ENCODE measurements at places on chromosomes 5 and 9.

DNA sequence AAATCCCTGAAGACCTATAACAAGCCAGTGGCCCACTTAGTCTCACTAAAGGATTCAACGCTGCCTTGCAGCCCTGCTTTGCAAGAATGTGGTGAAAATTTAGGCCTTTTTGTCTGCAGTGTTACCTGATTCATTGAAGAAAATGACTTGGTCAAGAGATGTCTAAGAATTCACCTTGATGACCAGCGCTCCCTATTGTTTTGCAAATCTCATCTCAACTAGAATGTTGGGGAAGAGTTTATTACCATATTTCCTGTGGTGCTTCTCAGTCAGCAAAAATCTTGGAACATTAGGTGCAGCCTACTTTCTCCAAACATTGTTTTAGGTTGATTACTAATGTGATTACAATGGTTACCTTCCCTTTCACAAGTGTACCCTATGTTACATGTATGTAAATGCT is 53.5 kb downstream of the PLK2 start:
- ATAC-seq: no peak

- peak; percentile 52 for ATAC-seq
These were observed 105.2 kb downstream of the CDH10 start for GRCh38 chr5:24539613-24540012.

DNA sequence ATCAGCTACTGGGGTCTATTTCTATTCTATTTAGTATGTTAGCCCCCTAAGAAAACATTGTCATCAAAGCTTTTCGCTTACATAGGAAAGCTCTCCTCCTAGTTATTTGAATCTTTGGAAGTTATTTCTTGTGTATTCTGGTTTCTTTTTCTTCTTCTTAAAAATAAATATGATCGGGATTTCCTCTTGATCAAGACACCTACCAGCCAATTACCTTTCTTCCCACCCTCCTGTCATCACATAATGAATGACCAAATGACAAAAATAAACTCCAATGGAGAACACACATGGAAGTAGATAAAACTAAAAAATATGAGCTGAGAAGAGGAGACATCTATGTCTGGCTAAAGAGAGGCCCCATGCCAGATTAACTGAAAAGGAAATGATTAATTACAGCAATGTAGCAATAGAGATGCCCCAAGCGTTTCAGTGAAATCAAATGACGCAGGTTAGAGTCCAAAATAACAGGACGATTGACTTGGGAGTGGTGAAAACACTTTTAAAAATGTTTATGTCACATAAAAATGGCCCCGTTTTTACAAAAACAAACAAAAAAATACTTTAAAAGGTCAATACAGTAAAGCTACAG is 59.5 kb upstream of the PCSK1 start:
- no peak for ATAC-seq

DNA sequence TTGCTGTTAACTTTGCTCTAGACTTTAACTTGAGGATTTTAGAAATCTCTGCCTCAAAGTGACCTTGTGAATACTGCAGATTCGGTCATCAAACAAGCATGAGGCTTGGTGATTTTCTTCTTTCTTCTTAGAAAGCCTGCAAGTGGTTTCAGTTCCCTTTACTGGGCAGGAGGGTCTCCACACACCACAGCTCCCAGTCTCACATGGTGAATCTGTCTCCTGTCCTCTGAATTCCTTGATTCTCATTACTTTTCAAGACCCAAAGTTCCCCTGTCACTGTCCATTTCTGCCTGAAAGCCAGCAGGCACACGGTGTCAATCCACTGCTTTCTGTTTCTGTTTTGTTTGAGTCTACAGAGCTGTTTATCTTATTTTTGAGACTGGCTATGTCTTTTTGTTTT is 14.1 kb downstream of the HSPB3 start:
- ATAC-seq: no peak

DNA sequence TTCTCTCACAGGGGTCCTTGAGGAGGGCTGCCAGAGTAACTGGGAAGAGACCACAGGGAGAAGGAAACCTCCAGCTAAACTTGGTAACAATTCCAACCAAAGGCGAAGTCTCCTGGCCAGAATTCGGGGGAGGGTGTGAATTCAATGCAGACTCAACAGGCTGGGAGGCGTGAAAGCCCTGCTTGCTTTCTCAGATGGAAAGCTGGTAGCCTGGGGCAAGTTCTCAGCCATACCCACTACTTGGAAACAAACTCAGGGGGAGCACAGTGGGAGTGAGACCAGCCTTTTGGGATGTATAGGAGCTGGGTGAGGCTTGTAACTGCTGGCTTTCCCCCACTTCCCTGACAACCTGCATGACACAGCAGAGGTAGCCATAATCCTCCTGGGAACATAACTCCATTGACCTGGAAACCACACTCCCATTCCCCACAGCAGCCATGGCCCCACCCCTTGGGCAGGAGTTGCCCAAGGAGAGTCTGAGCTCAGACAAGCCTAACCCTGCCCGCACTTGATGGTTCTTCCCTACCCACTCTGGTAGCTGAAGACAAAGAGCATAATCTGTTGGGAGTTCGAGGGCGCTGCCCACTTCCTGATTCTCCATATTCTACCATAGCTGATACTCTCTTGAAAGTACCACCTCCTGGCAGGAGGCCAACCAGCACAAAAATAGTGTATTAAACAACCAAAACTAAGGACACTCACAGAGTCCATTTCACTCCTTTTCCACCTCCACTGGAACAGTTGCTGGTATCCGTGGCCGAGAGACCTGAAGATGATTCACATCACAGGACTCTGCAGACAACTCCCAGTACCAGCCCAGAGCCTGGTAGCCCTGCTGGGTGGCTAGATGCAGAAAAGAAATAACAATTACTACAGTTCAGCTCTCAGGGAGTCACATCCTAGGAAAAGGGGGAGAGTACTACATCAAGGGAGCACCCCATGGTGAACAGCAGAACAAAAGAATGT is 123.8 kb downstream of the FAM170A start:
- no peak for ATAC-seq

All from motor neuron (in vitro differentiated cells).